ENCODE measurements at places on chromosomes 2 and 18.

- no peak for DNase-seq
Measured at GRCh38 chr18:77366067-77366719, 116.5 kb downstream of the GALR1 start.

DNA sequence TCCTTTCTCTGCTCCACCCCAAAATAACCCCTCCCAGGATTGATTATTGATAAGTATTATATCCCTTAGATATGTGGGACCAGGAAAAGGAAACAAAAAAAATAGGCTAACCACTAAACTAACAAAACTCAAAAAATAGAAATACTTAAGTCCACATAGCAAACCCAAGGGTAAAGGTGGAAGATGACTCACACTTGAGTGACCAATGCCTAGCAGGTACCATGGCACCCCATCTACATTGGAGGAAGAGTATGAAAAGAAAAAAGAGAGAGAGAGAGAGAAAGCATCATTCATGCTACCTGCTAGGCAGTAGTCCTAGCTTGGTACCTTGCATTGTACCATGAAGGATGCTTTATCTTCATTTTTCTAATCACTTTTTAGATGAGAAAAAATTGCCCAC is 6.3 kb downstream of the EXOC6B start:
- no peak for DNase-seq

DNA sequence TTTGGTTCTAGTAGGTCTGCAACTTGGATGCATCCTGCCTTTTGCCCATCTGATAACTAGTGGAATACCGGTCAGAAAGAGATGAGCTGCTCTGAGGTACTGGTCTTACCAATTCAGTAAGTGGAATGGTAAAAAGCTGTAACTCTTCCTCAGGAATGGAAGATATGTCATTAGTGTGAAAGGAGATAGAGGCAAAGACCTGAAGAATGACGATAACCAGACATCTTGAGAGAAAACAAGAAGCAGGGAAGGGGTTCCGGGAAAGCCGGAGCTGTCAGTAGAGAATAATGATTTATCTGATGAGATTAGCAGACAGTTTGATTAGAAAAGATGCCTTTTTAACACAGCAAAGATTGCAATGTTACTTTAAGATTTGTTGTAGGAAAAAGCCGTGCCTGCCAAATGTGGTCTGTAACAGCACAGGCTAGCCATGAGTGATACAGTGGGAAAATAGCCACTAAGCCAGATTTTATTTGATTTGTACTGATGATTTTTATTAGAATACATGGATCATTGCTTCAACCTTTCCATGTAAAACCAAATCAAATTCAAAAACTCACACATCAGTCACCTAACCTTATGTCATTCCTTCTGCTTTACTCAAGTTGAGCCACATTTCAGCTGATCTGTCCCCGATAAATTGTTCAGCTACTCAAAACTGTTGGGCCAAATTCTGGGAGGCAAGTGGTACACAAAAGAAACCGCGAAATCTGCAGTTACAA is 110.0 kb downstream of the TCF4 start:
- DNase-seq: no peak

GRCh38 chr2:177723235-177723634 is 330.7 kb downstream of the AGPS start:
- no peak for DNase-seq

- no peak for DNase-seq
Measured at GRCh38 chr18:60149316-60149715, 223.3 kb downstream of the MC4R start.
